Lung (tissue), 17 donors: ENCODE measurements at places on chromosomes 16 and 17. TPM values are rescaled to one million over a fixed set of nuclear protein-coding genes. Genes with fewer than 3 reads are reported as not detected.

SEPHS2 gene
- total RNA-seq, result 17.1 TPM

TNK1 gene
- 5.4 TPM for total RNA-seq

NME1 gene
- total RNA-seq, result 105 TPM

KRTAP1-5 gene
- not detected for total RNA-seq

ASB16 gene
- total RNA-seq, result not detected

ATP2A3 gene
- 19.0 TPM for total RNA-seq

GRCh38 chr16:66548868-66549267 lies 1.1 kb downstream of the TK2 start:
- H3K27me3 ChIP-seq, result no peaks in the 10 kb centered on the region
- peaks cover 5% of the 10 kb centered on the region for H3K4me1 ChIP-seq
- H3K4me3 ChIP-seq, result peak overlapping the region; percentile 74
- peak overlapping the region; percentile 99 for H3K27ac ChIP-seq
- DNase-seq, result no peak
- H3K36me3 ChIP-seq, result no peaks in the 10 kb centered on the region

DNA sequence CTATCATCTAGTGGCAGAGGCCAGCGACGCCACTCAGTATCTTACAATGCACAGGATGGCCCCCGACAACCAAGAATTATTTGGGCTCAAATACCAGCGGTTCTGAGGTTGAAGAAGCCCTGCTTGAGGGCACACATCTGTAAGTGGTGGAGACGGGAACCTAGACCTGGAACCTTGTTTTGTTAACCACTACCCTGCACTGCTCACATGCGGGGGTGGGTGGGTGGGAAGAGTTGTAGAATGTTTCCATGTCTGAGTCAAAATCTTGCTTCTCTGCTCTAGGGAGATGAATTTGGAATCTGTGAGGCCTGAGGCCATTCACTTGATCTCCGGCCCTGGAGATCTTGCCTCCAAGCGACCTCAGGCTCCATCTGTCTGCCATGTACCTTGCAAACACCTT lies 44.1 kb downstream of the ABCC1 start:
- DNase-seq, result no peak
- H3K36me3 ChIP-seq, result no peaks in the 10 kb centered on the region
- H3K4me3 ChIP-seq, result no peak overlapping the region
- no peaks in the 10 kb centered on the region for H3K27me3 ChIP-seq
- H3K4me1 ChIP-seq, result peaks cover 25% of the 10 kb centered on the region

GRCh38 chr17:62084585-62084984 lies 19.5 kb upstream of the MED13 start:
- no peak for DNase-seq
- no peaks in the 10 kb centered on the region for H3K4me1 ChIP-seq
- H3K27me3 ChIP-seq, result no peaks in the 10 kb centered on the region
- H3K36me3 ChIP-seq, result no peaks in the 10 kb centered on the region
- no peak overlapping the region for H3K27ac ChIP-seq

- no peak overlapping the region for H3K4me3 ChIP-seq
- no peaks in the 10 kb centered on the region for H3K27me3 ChIP-seq
- no peaks in the 10 kb centered on the region for H3K4me1 ChIP-seq
- DNase-seq, result no peak
These were observed 31.1 kb upstream of the CCR7 start for GRCh38 chr17:40596261-40596919.

DNA sequence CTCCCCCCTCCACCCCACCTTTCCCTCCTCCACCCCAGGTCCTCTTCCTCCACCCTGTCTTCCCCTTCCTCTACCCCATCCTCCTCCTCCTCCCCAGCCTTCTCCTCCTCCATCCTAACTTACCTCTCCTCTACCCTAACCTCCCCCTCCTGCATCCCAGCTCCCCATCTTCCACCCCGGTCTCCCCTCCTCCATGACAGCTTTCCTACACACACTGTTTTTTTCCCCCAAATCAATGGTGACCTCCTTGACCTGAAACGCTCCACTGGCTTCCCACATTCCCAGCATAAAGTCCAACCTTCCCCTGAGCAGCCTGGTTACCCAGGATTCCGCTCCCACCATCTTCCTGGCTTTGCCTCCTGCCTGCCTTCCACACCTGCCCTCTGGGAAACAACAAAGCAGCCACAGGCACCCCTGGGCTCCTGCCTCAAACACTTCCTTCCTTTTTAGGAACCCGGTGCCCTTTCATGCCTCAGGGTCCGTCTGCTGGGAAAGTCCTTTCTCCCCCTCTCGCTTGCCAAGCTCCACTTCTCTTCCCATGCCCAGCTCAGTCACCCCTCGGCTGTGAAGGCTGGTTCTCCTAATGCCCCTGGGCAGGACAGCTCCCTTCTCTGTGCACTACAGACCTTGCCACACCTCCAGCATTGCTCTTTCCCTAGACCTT lies 2.1 kb downstream of the RGS9 start:
- H3K4me1 ChIP-seq, result no peaks in the 10 kb centered on the region
- H3K4me3 ChIP-seq, result no peak overlapping the region
- no peaks in the 10 kb centered on the region for H3K36me3 ChIP-seq
- no peak overlapping the region for H3K27ac ChIP-seq
- DNase-seq, result no peak
- H3K27me3 ChIP-seq, result no peaks in the 10 kb centered on the region

DNA sequence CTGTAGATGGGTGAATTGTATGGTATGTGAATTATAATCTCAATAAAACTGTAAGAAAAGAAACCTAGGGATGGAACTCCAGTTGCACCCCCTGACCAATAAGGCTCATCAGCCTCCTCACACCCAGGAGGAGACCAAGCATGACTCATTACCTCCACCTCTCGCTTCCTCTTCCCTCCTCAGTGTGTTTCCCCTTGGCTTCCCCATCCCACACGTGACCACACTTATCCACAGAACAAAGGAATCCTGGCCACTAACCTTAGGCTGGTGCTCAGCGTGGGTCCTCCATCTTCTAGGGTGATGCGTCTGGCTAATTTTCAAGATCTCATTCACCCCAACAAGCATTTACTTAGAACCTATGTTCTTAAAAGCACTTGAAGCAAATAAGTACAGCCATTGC lies 36.2 kb upstream of the MAP3K14 start:
- H3K4me1 ChIP-seq, result no peaks in the 10 kb centered on the region
- no peak for DNase-seq
- no peaks in the 10 kb centered on the region for H3K27me3 ChIP-seq
- H3K4me3 ChIP-seq, result no peak overlapping the region
- no peak overlapping the region for H3K27ac ChIP-seq

DNA sequence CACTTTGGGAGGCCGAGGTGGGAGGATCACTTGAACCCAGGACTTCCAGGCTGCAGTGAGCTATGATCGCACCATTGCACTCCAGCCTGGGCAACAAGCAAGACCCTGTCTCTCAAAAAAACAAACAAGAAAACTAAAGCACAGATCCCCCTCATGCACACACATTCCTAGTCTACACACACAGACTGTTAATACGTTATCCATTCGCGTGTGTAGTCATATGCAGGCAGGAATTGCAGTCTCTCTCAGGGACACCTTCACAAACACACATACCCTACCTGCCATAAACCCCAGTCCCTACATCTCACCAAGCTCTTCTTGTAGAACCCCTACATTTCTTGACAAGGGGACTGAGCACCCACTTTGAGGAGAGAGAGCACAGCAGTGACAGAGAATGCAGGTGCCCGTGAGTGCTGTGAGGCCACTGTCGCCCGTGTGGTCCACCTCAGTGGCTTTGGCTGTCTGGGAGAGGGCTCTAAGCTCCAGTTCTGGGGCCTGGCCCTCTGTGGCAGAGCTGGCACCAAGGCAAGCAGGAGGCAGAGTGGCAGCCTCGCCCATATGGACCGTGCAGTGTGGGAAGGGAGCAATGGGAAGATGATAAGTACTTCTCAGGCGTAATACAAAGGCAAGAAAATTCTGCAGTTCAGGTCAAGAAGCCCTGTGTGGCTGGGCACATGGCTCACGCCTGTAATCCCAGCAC lies 59.0 kb upstream of the RPH3AL start:
- H3K27me3 ChIP-seq, result no peaks in the 10 kb centered on the region
- no peak for DNase-seq
- H3K4me1 ChIP-seq, result no peaks in the 10 kb centered on the region
- no peak overlapping the region for H3K27ac ChIP-seq

DNA sequence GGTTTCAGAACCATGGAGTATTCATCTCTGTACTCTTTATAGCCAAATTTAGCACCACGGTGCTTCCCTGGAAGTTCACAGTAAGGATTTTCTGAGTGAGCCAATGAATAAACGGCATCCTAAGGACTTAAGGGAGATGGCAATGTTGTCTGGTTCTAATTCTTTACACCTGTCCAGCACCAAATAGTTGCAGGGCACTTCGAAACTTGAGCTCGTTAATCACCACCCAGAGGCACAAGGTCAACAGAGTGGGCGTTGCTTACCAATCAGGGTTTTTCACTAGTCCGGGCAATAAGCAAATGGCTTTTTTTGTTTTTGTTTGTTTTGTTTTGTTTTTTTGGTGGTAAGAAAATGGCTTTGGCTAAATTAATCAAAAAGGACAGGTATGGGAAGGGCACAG lies 28.2 kb upstream of the TMEM220 start:
- H3K27me3 ChIP-seq, result no peaks in the 10 kb centered on the region
- no peak for DNase-seq
- H3K4me1 ChIP-seq, result peaks cover 5% of the 10 kb centered on the region
- no peak overlapping the region for H3K27ac ChIP-seq
- H3K4me3 ChIP-seq, result no peak overlapping the region

DNA sequence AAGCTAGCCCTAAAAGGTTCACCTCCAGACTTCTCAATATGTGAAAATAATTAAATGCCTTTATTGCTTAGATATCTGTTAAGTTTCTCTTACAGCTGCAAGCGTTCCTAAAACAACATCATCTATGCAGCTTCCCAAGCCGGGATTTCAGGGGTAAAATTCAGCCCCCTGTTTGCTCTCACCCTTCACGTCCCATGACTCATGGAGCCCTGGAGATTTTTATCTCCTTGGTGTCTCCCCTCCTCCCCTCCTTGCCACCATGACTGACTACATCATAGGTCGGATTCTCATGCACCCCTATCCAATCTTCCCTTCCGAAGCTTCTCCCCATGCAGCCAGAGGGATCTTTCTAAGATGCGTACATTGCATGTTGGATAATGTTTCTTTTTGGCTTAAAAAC lies 21.0 kb upstream of the CACNG4 start:
- no peak overlapping the region for H3K27ac ChIP-seq
- peaks cover 8% of the 10 kb centered on the region for H3K27me3 ChIP-seq
- no peak overlapping the region for H3K4me3 ChIP-seq
- H3K4me1 ChIP-seq, result no peaks in the 10 kb centered on the region
- no peaks in the 10 kb centered on the region for H3K36me3 ChIP-seq

- H3K27ac ChIP-seq, result no peak overlapping the region
- no peaks in the 10 kb centered on the region for H3K4me1 ChIP-seq
- no peaks in the 10 kb centered on the region for H3K36me3 ChIP-seq
- no peak overlapping the region for H3K4me3 ChIP-seq
- peak; percentile 61 for DNase-seq
These were observed 14.6 kb upstream of the TMEM92 start for GRCh38 chr17:50259477-50260324.
